ENCODE measurements at places on chromosomes 6 and 20. TPM values are rescaled to one million over a fixed set of nuclear protein-coding genes. Genes with fewer than 3 reads are reported as not detected.

RGS17 gene
- total RNA-seq = 1.1 TPM

TSPO2 gene
- total RNA-seq = not detected

LINC00237 gene
- not detected for total RNA-seq

SEMG1 gene
- not detected for total RNA-seq

CPNE5 gene
- 0.76 TPM for total RNA-seq

KIF6 gene
- 0.78 TPM for total RNA-seq

KIF25 gene
- not detected for total RNA-seq

B3GAT2 gene
- total RNA-seq = under 0.01 TPM

FHL5 gene
- not detected for total RNA-seq

Data from articular chondrocyte of knee joint (primary cell).